Activated CD4-positive, alpha-beta T cell treated with anti-CD3 and anti-CD28 coated beads, Interleukin-10, Interleukin-2, amounts not matched to agents 100 ng/mL and 50 ng/mL, durations not matched to agents 16 hours and 8 hours (primary cell): ENCODE measurements at places on chromosomes 5 and 9.

DNA sequence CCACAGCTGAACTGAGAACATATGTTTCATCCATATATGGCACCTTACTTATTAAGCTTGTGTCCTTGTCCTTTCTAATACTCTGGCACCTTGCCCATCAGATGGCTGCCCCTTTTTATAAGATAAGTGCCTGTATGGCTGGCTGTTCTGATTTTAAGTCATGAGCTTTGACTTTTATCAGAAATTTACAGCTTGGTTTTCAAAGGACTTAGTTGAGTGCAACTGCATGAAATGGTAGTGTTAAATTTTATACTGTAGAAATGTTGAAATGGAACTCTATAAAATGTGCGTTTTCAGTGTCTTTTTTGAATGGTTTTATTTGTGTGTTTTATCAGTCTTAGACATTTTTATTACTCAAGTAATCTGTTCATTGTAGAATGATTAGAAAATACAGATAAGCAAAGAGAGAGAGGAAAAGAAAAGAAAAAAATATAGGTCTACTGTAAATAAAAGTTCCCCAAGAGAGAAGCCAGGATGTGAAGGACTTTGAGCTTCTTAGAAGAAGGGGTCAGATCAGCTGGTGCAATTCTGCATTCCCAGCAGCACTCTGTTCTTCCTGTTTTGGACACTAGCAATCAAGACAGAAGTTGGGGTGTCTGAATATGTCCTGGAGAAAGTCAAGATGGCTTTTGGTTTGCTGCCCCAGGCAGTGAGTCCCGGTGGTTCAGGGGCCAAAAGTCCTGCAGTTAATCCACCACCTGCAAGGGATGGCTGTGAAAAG, 38.9 kb downstream of the ARHGAP26 start:
- DNase-seq = no peak

GRCh38 chr5:95738834-95739233, 7.7 kb downstream of the RHOBTB3 start:
- DNase-seq = no peak

DNA sequence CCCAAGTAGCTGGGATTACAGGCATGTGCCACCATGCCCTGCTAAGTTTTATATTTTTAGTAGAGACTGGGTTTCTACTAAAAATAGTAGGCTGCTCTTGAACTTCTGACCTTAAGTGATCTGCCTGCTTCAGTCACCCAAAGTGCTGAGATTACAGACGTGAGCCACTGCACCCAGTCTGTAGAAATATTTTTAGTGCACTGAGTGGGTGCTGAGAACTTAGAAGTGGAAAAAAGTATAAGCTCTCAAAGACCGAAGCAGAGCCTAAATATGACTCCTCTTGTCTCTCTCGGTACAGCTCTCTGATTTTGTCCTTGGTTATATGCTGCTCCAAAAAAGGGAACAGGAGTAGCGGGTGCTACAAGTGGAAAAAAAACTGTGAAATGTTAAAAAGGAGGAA, 353.8 kb upstream of the IZUMO3 start:
- no peak for DNase-seq

DNA sequence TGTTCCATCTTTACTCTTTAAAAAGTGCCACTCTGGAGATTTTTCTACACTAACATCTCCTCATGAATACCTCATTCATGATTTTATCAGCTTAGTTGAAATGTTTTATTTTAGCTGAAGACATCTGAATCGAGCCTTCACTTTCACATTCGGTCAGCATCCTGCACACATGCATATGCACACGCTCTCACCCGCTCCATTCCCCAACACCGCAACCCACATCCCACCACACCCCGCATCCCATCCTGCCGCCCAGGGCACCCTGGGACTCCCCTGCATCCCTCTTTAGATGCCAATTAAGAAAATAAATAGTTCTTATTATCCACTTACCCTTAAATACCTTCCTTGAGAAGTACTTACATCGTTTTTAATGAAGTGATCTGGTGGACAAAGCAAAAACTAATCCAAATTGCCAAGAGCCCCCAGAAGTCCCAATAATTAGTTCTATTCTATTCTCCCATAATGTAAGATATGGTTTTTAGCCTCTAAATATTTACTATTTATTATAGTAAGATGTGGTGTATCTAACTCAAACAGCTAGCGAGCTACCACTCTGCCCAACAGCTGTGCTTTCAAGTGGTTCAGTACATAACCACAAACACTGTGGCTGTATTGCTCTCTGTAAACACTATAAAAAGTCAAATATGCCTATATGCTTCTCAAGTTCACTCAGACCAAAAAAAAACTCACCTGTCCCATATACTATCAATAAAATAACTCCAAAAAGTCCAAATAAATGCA, 38.2 kb downstream of the GZMK start:
- DNase-seq = peak; percentile 89

- DNase-seq = no peak
These were observed 485.9 kb downstream of the EFNA5 start for GRCh38 chr5:107184871-107185270.

DNA sequence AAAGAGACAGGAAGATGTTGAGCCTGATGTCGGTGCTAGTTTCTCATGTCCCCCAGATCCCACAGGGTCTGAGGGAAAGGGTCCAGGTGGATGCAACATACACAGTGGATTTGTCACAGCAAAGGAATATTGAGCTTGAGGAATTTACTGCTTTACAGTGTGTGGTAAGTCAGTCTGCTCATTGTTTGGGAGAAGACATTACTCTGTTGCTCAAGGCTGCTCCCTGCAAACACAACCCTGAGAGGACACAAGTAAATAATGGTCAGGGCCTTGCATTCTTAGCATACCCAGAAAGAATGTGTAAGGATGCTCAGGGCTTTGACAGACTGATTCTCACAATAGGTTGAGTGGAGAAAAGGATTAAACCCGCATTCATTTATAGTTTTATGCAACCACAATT, 7.3 kb upstream of the MAN2A1 start:
- DNase-seq = no peak

DNA sequence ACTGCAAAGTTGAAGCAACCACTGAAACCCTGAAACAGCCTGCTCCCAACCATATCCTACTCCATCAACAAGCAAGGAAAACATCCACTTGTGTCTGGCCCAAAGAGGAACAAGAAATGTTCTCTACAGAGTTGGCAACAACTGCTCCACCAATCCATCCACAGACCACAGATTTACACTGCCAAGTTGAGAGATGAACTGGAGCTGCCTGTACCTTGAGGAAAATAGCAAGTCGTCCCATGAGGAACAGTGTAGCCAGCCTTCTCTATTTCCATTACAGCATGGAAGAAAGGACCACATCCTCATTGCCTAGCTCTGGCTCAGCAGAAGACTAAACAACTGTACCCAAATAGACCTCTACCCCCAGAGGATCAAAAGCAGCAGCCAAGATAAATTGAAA, 60.4 kb downstream of the DEPDC1B start:
- DNase-seq = no peak

GRCh38 chr5:6402939-6403338, 24.6 kb upstream of the MED10 start:
- no peak for DNase-seq

- DNase-seq = no peak
These were observed 659.0 kb downstream of the ANXA1 start for GRCh38 chr9:73810585-73811215.

DNA sequence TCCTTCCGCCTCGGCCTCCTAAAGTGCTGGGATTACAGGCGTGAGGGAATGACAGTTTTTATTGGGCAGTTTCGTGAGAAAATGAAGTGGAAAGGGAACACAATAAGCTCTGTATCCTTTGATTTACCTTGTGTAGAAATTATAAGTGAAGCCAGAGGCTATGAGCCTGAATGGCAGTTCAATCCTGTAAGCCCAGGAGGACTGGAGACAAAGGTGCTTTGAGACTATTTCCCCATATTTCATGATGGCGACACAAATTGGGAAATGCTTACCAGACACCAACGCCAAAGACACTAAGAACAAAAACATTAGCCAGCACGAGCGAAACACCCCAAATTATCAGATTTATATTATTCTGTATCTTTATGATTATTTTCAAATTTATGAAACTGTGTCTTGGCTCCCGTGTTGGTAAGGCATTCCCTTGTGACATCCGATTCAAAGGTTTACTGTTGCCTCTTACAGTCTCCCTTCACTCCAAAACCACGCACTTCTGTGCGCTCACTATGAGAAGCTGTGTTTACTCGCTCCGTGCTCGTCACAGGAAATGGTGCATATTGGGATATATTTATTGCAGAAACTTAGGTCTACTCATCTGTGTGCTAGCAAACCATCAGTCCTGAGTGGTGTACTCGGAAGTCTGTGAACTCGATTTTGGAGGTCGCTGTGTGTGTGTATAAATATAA, 73.9 kb downstream of the SH3PXD2B start:
- no peak for DNase-seq

DNA sequence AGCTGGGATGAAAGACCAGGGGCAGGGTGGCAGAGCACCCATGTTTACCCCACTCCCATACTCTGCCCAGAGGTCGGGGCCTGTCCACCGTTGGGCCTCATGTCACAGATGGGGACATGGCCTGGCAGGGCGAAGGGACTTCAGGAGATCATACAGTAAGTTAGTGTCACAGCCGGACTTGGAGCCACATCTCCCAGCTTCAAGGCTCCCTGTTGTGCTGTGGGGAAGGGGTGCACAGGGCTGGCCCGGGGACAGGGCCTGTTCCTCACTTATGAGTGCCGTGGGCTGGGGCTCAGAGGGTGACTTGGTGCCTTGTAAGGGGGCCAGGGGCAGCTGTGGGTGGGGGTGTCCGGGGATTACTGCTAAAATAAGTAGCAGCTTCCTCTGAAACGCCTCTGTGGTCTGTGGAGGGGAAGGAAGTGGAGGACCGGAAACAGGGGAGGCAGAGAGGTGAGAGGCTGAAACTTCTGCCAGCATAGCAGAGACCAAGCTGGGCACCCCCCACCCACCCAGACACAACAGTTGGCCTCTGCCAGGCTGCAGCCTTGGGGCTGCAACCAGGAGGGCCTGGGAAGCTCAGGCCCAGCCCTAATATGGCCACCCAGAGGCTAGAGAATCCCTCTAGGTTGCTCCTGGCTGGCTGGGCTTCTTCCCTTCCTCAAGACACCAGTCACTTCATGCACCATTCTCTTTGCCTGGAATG, 41.1 kb upstream of the NEK6 start:
- peak; percentile 88 for DNase-seq

- DNase-seq = peak; percentile 58
These were observed 470 bp downstream of the BAG1 start for GRCh38 chr9:33264003-33264472.

DNA sequence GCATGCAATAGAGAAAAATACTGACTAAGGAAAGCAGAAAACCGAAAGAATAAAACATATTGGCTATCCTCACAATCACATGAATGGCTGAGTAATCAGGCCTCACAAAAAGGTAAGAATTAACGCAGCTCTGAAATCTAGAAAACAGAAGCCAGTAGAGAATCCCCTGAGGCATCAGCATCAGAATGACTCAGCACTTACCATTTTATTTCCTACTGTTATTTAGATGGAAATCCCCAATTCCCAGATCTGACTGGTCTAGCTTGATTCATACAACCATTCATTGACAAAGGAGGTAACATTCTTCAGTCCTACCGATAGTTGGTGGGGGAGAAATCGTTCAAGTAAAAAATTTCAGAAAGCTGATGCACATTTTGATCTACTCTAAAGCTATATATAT, 1408.4 kb upstream of the WWC1 start:
- DNase-seq = peak; percentile 8

- DNase-seq = no peak
These were observed 52.5 kb downstream of the COL23A1 start for GRCh38 chr5:178537467-178538371.
